ENCODE measurements at places on chromosomes 3 and 15. TPM values are rescaled to one million over a fixed set of nuclear protein-coding genes. Genes with fewer than 3 reads are reported as not detected.

Gene LRTM1
- total RNA-seq = not detected

Gene ST3GAL6
- not detected for total RNA-seq

Gene ADGRG7
- total RNA-seq = not detected

Gene ASB14
- total RNA-seq = not detected

Gene RHCG
- not detected for total RNA-seq

Gene UACA
- total RNA-seq = 0.58 TPM

Gene CHRM5
- total RNA-seq = not detected

Gene LXN
- total RNA-seq = 10.3 TPM

Gene OSBPL10
- total RNA-seq = 1.6 TPM

Gene FAM107A
- total RNA-seq = not detected

Gene PSMD6
- total RNA-seq = 82.9 TPM

Gene C3orf22
- total RNA-seq = not detected

Gene ABTB1
- total RNA-seq = 34.3 TPM

Gene NLGN1
- total RNA-seq = not detected

Gene SCAMP5
- total RNA-seq = 0.81 TPM

Gene DNAJA4
- total RNA-seq = 27.7 TPM

Gene SCAANT1
- not detected for total RNA-seq

Gene GOLGA8K
- total RNA-seq = 0.60 TPM

Gene CCR2
- total RNA-seq = 174 TPM

Gene GPR27
- total RNA-seq = 3.1 TPM

Gene TOMM70
- total RNA-seq = 37.4 TPM

Gene ALDH1L1
- total RNA-seq = not detected

Gene HPS3
- 33.0 TPM for total RNA-seq

Gene SLC6A11
- not detected for total RNA-seq

Gene TCF12
- 62.4 TPM for total RNA-seq

Gene USP8
- total RNA-seq = 59.4 TPM

Gene CLEC3B
- not detected for total RNA-seq

Gene TNFSF10
- total RNA-seq = 119 TPM

Gene TRIM42
- not detected for total RNA-seq

Gene EPHB1
- total RNA-seq = 0.80 TPM

Gene KCNAB1
- not detected for total RNA-seq

Gene LTF
- not detected for total RNA-seq

Gene GUCA1C
- not detected for total RNA-seq

Gene C3orf20
- total RNA-seq = 0.23 TPM

Gene ZBTB20
- total RNA-seq = 6.3 TPM

Gene OXSM
- 14.3 TPM for total RNA-seq

Gene IGSF10
- total RNA-seq = not detected

Gene TMEM42
- total RNA-seq = 9.7 TPM

Gene CEP70
- 9.0 TPM for total RNA-seq

Gene SEC61A1
- total RNA-seq = 194 TPM

Gene GNAT1
- total RNA-seq = not detected

Gene NRROS
- total RNA-seq = 50.1 TPM

Gene C3orf49
- not detected for total RNA-seq

Gene CHRD
- total RNA-seq = not detected

Gene MUC4
- total RNA-seq = 0.08 TPM
